ENCODE measurements at places on chromosomes 7 and 10.

- no peak for DNase-seq
Observed at GRCh38 chr10:125169915-125170314, 9.6 kb upstream of the CTBP2 start.

DNA sequence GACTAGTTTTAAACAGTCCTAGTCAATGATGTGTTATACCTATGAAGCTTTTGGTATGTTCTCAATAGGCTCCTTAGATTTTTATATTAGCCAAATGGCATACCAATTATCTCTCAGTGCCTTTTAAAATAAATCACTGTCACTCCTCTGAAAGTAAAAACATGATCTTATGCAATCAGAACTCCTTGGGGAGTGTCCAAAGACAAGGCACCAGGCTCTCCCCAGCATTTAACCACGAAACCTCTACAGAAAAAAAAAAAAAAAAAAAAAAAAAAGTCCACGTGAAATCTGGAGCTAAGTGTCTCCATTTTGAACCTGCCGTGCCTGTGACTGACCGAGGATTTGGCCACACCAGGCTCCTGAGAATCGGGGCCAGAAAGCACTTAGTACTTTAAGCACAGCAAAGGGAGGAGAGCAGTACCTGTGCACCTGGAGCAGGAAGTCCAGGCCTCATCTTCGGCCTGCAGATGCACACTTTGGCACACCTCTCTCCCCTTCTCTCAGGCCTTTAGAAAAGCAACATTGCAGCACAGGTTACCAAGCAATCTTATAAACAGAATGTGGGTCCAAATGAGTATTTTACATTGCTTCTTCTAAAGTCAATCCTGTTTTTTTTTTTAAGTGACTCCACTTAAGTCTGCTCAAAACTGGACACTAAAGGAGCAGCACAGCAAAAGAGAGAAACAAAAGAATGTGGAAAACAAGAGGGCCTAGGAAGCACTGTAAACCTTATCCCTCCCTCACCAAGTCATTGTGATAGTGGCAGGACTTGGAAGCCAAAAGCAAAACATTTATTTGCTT, 1.5 kb downstream of the FAM13C start:
- DNase-seq = no peak

DNA sequence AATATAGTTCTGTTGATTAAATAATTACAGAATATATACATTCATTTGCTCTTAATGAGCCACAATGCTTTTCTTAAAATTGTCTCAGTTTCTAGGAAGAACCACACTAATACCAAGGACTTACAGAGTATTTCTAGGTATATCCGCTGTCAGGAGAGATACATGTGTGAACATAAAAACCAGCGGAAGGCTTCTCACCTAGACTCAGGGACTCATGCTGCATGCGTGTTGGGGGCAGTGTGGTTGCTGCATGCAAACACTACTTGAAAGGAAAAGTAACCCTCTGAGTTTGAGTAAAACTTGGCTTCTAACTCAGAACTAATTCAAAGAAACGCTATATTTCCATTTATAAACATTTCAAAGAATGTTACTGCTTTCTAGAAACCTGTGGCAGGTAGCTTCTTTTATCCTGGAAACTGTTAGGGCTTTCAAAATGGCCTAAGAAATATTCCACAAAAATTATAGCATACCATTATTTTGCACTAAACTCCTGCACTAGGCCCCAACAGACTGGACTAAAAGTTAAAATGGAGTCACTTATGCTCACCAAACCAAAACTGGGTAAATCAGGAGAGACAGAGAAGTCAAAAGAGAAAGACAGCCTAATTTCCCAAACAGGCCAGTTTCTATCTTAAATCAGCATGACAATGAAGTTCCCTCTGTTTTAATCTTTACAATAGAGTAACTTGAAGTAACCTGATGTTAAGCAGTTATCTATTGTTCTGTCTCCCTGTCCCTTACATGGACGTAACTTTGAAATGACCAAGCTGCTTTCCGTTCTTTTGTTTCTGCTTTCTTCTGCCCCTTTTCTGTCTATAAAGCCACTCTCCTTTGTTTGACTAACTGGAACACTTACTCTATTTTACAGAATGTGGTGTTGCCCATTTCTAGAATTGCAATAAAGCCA, 95.2 kb upstream of the FAM133B start:
- no peak for DNase-seq

GRCh38 chr7:140062118-140062527, 628 bp downstream of the PARP12 start:
- no peak for DNase-seq

DNA sequence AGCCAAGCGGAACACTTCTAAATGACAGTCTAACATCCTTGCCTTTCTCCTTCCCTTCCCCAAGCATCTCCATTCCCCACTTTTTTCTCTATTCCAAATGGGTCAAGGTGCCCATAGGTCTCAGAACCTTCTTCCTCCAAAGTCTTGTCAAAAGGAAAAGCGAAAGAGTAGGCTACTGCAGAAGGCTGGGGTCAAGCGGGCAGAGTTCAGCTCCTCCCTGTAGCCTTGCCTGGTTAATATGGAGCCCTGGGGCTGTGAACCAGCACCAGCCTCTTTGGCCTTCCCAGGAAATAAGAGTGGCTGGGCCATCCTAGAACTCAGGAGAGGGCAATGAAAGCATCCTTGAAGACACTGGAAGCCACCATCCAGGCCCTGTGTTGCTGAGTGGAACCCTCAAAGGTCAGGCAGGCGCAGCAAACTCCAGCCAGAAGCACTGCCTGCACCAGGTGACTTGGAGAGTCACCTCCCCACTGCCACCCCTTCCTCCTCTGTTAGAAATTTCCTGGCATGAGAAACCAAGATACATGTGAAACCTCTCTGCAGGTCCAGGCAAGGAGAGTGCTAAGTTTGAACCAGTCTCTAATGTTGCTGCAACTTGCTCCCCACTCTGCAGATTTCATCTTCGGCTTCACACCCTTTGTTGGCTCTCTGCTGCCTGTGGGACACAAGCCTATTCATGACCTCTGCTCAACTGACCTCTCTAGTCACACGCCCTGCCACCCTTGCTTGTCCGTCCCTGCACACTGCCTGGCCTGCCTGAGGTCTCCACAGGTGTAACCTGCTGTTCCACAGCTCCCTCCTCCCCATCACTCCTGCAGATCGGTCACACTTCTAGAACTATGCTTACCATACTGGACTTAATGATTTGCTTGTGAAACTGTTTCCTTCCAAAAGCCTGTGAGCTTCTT, 74.9 kb downstream of the SH3PXD2A start:
- no peak for DNase-seq

DNA sequence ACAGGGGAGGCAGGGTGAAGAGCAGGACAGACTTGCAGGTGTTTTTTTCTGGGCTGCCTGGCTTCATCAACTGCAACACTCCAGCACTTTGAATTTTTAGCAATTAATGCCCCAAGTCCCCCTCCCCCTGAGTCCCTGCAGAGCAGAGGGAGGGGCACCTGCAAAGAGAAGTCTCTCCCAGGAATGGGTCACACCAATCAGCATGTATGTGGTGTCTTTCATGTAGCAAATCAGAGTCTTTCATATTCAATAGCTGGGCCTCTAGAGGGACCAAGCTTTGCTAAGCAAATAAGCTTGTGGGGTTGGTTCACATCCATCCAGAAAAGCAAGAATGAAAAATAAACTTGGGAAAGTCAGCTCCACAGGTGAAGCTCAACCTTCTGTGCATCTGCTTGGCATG, 90.7 kb downstream of the PARP12 start:
- DNase-seq = no peak

DNA sequence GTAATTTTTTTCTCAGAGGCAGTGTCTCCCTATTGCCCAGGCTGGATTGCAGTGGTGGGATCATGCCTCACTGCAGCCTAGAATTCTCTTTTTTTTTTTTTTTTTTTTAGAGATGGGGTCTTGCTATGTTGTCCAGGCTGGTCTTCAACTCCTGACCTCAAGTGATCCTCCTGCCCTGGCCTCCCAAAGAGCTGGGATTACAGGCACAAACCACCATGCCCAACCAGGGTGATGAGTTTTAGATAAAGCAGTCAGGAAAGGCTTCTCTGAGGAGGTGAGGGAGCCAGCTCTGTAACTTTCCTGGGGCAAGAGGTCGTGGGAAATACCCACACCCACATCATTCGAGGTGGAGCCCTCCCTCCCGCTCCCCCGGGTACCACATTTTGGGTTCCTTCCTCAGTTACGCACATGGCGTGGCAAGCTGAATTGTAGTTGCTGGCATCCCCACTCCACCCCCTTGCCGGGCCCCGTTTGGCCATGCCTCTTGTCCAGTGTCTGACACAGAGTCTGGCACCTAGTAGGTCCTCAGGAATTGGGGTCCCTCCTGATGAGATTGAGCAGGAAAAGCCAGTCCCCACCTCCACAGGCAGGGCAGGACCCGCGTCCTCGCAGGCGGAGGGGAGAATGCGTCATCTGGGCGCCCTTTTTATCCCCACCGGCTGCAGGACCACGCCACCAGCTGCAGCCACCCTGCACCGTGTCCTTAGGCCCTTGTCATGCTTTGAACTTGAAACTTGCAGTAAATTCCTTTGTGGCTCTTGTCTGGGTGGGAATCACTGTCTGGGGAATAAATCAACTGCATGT, 43.4 kb downstream of the CLIP2 start:
- DNase-seq = no peak

Data from non-pigmented ciliary epithelial cell (primary cell).